ENCODE measurements at places on chromosomes 5 and 9.

GRCh38 chr9:134043531-134043988, 18.3 kb downstream of the BRD3OS start:
- no peak for DNase-seq

- peak; percentile 25 for DNase-seq
Observed at GRCh38 chr9:119332522-119332921, 36.7 kb downstream of the BRINP1 start.

DNA sequence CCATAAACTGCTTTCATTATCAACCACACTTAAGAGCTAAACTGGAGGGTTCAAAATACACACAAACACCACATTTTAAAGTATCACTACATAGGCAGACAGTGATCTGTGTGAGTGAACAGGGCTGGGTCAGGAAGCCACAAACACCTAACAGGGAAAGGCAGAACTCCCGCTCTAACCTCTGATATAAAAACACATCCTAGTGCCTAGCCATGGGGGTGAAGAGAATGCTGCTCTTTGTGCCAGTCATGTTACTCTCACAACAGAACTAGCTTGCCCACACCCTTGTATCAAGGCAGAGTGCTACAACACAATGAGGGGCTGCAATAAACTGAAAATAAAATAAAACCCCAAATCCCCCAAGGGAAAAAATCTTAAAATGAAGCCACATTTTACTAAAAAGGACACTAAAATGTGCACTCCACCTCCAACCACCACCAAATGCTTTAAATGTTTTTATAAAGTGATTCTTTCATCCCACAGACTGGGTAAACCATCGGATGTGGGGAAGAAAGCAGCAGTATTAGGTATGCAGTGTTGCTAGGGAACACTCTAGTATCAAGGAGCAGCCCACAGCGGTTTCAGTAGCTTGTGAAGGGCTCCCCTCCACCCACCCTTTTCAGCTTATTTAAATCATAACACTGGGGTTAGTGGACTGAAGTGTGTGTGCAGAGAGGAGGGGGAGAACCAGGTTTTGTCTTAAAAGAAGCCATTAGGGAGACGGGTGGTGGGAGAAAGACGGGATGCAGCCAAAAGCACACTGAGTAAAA, 64.5 kb downstream of the TMEM161B start:
- DNase-seq = peak; percentile 29

DNA sequence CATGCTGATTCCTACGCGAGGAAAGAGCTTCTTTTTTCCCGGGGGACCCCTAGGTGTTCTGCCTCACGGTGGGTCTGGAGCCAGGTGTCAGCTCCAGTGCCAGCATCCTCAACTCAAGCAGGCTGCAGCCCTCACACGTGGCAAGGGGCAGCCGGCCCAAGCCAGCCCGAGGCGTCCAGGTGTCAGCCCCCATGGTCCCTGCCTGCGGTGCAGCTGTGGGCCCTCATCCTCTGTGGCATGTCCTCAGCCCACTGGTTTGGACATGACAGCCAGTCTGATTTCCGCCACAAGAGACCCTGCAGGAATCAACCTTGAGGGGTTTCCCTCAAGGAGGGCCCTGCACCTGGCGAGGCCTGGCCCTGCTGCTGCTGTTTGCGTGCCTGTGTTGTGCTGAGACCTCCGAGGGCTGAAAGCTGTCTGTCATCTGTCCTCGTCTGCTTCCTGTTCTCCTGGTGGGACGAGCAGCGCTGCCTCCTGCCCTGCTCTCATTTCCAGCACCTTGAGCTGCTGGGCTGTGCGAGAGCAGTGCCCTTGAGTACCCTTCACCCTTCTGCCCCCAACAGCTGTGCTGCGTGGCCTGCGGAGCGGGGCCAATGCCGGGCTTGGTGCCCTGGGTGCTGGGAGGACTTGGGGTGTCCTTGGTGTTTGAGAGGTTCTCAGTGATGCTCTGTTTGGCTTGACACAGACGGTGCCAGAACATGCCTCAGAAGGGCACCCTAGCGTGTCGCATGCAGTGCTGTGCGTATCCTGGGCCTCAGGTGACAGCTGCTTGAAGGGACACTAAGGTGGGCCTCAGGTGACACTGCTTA, 137.6 kb downstream of the CACNA1B start:
- DNase-seq = peak; percentile 18

DNA sequence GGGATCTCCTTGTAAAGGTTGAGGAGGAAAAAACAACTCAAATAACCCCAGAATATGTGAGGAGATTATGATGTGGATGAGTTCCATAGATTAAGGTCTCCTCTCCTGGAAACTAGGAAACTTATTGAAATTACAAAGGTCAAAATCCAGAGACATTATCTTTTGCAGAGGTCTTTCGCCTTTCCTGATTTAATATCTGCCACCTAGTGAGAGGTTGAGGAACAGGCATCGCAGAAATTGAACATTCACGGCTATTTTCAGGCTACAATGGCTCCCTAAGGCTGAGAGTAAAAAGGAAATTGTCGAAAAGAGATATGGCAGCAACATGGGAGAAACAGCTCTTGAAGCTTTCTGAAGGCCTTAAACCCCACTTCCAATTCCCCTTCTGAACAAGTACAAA, 127.5 kb upstream of the PLCXD3 start:
- no peak for DNase-seq

- DNase-seq = no peak
Observed at GRCh38 chr5:25694801-25695200, 1050.0 kb upstream of the CDH10 start.

- no peak for DNase-seq
Observed at GRCh38 chr5:115559524-115559923, 14.9 kb upstream of the FEM1C start.

- DNase-seq = no peak
Observed at GRCh38 chr5:40223884-40224402, 455.8 kb upstream of the PTGER4 start.

DNA sequence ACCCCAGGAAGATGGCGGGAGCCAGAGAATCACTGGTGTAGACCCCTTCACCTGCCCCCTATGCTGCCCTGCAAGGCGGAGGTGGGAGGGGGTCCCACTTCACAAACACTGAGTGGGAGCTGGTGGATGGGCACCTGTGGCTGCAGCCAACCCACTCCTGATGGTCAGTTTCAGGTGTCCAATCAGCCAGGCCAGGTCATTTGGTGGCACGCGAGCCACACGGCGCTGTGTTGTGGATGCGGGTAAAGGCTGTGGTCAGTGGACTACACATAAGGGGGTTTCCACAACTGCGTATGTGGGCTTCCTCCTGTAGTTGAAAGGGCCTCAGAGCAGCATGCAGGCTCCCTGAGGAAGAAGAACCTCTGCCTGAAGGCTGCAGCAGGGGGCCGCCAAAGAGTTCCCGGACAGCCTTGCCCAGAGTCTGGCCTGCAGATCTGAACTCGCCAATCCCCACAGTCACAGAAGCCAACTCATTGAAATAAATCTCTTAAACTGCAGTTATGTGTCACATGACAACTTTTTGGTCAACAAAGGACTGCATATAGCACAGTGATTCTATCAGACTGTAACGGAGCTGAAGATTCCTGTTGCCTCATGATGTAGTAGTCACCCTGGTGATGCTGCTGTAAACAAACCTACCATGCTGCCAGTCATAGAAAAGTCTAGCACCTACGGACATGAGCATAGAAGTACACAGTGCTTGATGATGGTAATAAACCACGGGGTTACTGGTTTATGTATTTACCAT, 284.7 kb upstream of the IRX2 start:
- no peak for DNase-seq

- no peak for DNase-seq
Observed at GRCh38 chr5:75617736-75618352, 6.6 kb downstream of the ANKDD1B start.

DNA sequence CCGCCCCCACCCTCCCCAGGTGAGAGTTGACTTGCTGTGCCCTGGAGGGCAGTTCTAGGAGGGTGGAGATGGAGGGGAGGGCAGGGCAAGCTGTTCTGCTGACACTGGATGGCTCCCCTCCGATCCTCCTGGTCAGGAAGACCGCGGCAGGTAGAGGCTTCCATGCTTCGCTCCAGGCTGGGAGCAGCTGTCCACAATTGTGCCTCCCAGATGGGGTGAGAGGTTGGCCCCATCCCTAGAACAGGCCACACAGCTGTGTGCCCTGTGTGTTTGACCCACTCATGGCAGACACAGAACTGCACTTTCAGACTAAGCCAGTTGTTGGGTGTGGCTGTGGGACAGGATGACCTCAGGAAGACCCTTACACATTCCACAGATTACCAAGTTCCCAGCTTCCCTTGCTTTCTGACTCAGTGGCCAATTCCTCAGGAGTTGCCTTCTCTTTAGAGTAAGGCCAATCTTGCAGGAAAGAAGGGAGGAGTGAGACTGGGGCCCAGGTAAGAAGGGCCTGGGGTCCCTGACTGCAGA, 72.1 kb upstream of the HSPA9 start:
- DNase-seq = no peak

- no peak for DNase-seq
Observed at GRCh38 chr9:127130661-127131538, 8.5 kb upstream of the ANGPTL2 start.

GRCh38 chr9:22052376-22052945, 43.4 kb upstream of the CDKN2B start:
- no peak for DNase-seq

- DNase-seq = peak; percentile 73
Observed at GRCh38 chr5:2701592-2701991, 49.9 kb downstream of the IRX2 start.

- DNase-seq = no peak
Observed at GRCh38 chr5:128099944-128100343, 16.4 kb downstream of the SLC12A2 start.

DNA sequence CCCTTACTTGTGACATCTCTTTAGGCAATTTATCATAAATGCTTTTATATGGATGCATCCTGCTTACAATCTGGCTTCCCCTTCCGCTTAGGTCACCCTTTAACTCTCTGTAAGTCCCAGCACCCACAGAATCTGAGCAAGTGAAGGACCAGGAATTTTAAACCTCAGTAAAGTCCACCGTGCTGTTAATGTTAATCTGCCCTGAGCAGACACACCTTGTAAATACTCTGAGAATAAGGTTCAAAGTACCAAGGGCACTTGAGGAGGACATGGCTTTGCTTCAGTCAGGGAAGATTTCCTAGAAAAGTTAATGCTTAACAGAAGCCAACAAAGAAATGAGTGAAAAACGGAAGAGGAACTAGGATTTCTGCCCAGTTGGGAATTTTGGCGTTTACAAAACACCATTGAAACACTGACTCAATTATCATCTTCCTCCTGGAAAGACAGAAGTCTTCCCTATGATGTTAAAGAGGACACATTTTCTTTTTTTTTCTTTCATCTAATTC, 26.4 kb upstream of the TTC39B start:
- DNase-seq = no peak

- no peak for DNase-seq
Observed at GRCh38 chr5:8557728-8558127, 688.8 kb downstream of the MTRR start.

- no peak for DNase-seq
Observed at GRCh38 chr5:112671687-112672086, 66.0 kb upstream of the APC start.

GRCh38 chr9:113187929-113188595, 33.0 kb downstream of the FKBP15 start:
- no peak for DNase-seq

DNA sequence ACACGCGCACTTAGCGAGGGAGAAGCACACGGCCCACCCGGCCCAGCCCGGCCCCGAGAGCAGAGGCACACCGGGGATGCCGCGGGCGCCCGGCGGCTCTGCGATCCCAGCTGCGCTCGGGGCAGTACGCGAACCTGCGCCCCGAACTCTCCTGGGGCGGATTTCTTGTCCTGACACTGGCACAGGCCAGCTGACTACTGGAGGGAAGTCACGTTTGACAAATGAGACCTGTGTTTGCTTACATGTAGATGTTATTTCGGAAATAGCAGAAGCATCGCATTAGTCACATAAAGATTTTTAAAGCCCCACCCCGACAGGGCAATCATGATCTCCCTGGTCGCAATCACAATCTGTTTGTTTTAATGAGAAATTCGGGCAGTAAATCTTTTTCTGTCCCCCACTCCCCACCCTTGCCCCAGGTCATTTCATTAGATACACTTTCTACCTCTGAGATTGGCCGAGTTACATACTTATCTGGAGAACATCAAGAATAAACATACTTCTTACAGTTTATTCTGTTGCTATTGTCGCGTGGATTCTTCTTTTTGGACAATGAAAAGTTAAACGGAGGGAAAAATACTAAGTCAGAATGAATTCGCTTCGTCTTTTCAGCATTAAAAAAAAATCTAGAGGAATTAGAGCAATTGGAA, 518.9 kb downstream of the CTNND2 start:
- no peak for DNase-seq

- DNase-seq = no peak
Observed at GRCh38 chr5:128551476-128551875, 13.4 kb upstream of the FBN2 start.
